ENCODE measurements at places on chromosomes 3 and 15.

GRCh38 chr15:87858651-87859050 is 397.9 kb downstream of the NTRK3 start:
- no peak for DNase-seq

DNA sequence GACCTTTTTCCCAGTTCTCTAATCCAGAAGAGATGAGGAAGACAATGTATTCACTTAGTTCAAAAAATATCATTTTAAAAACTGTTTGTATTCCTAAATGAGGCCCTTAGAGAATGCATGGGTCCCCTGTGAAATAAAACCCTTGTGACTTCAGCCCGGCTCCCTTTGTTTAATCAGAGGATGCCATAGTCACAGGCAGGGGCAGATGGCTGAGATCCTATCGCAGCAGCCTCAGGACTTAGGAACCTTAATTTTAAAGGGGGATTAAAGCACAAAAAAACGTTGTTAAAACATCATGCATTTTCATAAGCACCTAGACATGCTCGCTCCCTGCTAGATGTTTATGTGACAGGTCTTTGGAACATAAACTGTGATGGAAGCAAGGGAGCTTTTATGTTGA is 176.6 kb downstream of the IL20RB start:
- DNase-seq, result no peak

- no peak for DNase-seq
Observed at GRCh38 chr3:196894557-196895295, 27.0 kb downstream of the SENP5 start.

- DNase-seq, result no peak
Observed at GRCh38 chr3:118556983-118557382, 477.7 kb downstream of the IGSF11 start.

DNA sequence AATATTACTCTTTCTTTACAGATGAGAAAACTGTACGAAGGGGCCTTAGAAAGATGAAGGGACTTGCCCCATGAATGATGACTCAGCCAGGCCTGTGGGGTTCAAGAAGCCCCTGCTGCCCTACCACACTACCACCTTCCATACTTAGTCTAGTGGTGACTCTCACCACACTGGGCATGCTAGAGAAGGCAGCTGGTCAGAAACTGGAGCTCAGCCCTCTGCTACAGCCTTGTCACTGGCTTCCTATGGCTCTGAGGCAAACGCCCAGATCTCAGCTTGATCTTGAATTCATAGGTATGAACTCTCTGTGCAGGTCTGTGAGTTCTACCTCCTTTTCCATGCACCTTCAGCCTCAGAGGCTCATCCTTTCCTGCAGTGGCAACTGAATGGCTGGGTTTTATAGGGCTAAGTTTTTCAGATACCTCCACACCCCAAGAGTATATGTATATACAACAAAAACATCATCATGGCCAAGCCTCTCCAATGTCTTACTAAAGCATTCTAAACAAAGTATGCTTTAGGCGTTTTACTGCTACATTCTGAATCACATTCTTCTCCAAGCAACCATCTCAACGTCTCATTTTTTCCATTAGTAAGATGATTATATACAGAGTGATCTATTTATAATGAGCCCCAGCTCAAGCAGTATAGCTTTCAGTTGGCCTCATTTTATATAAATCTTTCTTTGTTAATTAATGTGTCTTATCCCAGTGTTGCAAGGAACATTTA is 234.1 kb downstream of the GREM1 start:
- DNase-seq, result no peak

DNA sequence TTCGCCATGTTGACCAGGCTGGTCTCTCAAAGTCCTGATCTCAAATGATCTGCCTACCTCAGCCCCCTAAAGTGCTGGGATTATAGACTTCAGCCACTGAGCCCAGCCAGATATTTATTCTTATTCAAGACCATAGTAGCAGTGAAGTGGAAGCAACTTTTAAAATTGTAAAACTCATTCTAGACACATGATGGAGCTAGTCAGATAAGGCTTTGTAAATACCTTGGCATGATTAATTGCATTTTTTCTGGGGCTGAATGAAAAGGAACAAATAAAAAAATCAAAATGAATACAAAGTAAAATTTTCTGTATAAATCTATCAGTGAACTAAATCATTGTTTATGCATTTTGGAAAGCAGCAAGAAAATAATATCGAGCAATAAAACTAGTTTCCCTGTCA is 4.1 kb upstream of the MYO1E start:
- no peak for DNase-seq

DNA sequence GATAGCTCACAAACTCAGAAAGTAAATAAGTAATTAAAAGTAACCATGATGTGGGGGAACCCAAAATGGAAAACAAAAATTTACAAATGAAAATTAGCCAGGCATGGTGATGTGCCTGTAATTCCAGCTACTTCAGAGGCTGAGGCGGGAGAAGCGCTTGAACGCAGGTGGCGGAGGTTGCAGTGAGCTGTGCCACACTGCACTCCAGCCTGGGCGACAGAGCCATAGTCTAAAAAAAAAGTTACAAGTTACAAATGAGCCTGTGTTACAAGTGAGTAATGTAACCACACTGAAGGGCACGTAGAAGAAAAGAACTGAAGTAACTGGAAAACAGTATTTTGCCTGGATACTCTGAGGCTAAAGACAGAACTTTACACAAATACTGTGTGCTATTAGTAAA is 11.3 kb downstream of the EXOSC7 start:
- DNase-seq, result no peak

- DNase-seq, result no peak
Observed at GRCh38 chr3:18224426-18224825, 200.7 kb downstream of the SATB1 start.

DNA sequence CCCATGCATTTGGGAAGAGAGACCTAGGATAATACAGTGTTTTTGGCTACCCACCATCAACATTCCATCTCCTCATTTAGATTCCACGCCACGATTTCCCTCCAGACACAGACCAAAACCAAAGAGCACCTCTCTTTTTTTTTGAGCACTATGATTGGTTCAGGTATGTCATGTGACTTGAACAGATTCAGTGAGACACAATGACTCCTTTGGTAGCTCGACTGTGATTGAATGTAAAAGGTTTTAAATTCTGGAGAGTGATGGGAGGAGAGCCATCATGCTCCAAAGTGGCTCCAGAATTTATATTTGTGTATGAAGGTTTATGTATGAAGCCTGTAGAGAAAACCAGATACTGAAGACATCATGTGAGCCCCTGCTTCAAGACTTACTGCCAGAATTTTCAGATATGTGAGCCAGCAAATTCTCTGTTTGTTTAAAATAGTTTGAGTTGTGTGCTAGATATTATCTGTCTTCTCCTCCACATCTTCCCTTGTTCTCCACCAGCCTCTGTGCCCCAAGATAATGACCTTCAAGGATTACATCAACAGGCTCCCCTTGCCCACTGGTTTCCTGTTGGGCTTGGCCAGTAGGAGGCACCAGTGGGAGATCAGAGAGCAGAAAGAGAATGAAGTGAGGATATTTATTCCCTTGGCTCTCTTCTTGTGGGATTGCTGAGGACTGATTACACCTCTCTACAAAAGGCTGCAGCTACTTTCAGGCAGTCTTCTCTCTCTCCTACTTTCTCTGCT is 12.5 kb downstream of the MYD88 start:
- DNase-seq, result no peak
